SK-MEL-5 (cell line): ENCODE measurements at places on chromosomes 4 and X. TPM values are rescaled to one million over a fixed set of nuclear protein-coding genes. Genes with fewer than 3 reads are reported as not detected.

The FRMPD4 gene
- not detected in 2 replicates for total RNA-seq

The CT45A1 gene
- total RNA-seq, result 2.4 and 2.8 TPM in 2 replicates

The RAB9B gene
- total RNA-seq, result 1.1 and 1.4 TPM in 2 replicates

GRCh38 chrX:39137363-39137954 is 336.2 kb downstream of the MID1IP1 start:
- DNase-seq, result no peak

GRCh38 chrX:18406531-18407266 is 18.7 kb upstream of the CDKL5 start:
- no peak for DNase-seq

DNA sequence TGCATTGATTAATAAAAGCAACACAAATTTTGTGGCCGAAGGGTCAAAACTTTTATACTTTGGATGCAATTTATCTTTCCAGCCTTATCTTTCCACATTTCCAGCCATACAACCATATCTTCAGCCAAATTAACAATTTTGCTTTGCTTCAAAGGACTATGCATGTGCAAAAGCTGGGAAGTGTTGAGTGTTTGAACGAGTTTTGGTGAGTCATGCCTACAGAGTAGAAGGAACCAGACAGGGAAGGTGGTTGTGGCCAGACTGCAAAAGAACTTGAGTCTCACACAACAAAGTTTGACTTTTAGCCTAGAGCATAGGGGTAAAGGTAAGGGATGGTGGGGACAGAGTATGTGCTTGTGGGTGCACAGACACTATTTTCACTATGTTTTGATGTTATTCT is 53.0 kb upstream of the GABRA2 start:
- no peak for DNase-seq

DNA sequence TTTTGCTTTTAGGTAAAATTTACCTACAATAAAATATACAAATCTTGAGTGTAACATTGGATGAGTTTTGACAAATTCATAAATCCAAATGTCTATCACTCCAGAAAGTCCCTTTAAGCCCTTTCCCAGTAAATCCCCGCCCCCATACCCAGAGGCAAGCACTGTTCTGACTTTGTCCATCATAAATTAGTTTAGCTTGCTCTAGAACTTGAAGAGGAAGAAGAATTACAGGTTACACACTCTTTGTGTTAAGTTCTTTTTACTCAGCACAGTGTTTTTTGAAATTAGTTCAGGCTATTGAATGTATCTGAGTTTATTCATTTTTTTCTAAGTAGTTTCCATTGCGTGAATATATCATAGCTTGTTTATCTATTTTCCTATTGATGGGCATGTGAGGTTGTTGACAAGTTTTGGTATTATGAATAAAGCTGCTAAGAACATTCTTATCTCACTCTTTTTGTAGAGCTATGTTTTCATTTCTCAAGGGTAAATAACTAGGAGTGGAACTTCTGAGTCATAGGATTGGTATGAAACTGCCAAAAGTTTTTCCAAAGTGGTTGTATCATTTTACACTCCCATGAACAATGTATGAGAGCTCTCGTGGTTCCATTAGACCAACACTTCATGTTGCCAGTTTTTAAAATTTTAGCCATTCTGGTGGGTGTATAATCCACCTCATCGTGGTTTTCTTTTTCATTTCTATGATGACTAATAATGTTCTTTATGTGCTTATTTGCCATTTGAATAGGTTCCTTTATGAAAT is 22.4 kb upstream of the HPSE start:
- peak; percentile 44 for DNase-seq

DNA sequence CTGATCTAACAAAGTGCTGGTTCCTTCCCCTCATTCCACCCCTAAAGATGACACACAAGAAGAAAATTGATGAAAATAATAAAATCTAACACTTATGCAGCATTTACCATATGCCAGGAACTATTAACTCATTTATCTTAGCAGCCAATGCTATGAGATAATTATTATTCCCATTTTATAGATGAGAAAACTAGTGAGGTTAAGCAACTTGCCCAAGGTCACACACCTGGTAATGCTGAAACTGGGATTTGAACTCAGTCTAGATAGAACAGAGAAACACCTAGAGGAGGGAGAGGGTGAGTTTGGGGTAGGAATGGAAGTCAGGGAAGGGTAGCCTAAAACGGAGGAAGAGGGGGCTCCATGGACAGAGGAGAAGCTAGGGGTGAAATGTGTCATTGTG is 18.6 kb downstream of the RBMX start:
- no peak for DNase-seq

- DNase-seq, result no peak
These were observed 156.0 kb downstream of the DCLK2 start for GRCh38 chr4:150234246-150234645.

GRCh38 chrX:46698691-46699090 is 60.2 kb downstream of the SLC9A7 start:
- DNase-seq, result no peak

- DNase-seq, result no peak
These were observed 65.5 kb upstream of the LAS1L start for GRCh38 chrX:65600106-65600505.

DNA sequence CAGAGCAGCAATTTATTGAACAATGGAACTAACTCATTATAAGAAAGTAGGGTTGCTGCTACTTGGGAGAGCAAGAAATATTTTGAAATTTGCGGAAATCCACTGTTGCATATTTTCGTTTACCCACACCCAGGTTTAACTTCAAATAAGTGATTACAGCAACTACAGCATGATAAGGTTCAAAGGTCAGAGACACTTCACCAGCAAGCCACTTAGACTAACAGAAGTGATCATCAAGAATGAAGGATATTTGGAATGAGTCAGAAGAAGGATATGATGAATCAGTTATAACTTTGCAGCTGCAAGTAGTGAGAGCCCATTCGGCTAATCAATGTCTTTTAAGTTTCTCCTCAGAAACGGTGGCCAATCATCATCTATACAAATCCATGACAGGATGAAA is 199.3 kb downstream of the TMA16 start:
- DNase-seq, result no peak
